Stimulated activated naive CD8-positive, alpha-beta T cell treated with anti-CD3 and anti-CD28 coated beads, Interleukin-15, Interleukin-2, amounts not matched to agents 100 U/mL and 50 U/mL, for 24 hours (primary cell): ENCODE measurements at places on chromosomes 11 and 22.
A peak's percentile ranks its signal among the peaks of the same experiment; 100 is the strongest.

DNA sequence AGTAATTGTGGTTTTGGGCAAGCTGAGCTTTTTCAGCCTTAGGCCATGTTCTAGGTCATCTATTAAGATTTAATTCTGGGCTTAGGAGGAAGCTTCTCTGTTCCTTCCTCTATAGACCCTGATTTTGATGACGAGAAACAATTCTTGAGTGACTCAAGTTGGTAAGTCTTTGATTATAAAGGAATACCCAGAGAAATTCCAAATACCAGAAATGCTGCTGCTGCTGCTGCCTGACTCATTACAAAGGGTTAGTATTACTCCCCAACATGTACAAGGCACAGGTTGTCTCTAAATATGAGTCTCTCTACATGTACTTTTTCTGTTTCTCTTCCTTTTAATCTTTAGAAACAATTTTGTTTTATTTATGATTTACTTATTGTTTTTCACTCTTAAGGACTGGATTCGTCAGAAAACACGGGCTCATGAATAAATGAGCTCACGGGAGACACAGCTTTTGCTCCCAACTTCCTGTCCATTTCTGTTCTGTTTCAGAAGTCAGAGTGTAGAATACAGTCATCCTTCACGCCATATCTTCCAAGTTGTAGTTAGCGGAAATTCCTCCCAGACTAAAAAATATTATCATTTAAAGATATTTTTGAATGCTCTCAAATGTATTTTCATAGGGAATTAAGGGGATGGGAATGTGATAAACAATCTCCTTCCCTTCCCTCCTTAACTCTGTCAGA, 31.8 kb upstream of the RBMXL2 start:
- no peak for DNase-seq

GRCh38 chr11:14612694-14613093, 30.9 kb upstream of the PDE3B start:
- DNase-seq: no peak

DNA sequence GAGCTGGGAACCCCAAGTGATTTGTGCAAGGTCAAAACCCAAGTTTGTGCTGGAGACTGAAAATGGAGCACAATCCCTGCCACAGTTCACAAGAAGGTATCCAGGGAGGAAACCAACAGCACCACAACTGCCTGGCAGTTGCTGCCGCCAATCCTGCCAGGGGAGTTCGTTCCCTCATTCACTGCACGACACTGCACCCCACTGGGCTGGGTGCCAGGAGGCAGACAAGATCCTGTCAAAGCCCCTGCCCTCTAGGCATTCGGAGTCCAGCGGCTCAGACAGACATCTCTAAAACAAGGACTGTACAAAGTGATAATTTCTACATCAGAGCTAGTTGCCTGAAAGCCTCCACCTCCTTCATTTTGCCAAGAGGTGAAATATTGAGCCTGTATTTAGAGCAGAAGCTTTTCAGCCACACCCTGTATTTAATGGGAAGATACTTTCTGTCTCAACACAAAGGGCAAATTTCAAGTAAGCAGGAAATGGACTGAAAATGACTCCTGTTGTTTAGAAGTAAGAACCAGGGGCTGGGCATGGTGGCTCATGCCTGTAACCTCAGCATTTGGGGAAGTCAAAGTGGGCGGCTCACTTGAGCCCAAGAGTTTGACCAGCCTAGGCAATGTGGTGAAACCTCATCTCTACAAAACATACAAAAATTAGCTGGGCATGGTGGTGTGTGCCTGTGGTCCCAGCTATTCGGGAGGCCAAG, 277.4 kb upstream of the NARS2 start:
- DNase-seq: no peak

GRCh38 chr22:47914481-47915097, 1152.1 kb downstream of the TBC1D22A start:
- no peak for DNase-seq

GRCh38 chr22:32122899-32123298, 36.2 kb downstream of the C22orf42 start:
- DNase-seq: no peak

DNA sequence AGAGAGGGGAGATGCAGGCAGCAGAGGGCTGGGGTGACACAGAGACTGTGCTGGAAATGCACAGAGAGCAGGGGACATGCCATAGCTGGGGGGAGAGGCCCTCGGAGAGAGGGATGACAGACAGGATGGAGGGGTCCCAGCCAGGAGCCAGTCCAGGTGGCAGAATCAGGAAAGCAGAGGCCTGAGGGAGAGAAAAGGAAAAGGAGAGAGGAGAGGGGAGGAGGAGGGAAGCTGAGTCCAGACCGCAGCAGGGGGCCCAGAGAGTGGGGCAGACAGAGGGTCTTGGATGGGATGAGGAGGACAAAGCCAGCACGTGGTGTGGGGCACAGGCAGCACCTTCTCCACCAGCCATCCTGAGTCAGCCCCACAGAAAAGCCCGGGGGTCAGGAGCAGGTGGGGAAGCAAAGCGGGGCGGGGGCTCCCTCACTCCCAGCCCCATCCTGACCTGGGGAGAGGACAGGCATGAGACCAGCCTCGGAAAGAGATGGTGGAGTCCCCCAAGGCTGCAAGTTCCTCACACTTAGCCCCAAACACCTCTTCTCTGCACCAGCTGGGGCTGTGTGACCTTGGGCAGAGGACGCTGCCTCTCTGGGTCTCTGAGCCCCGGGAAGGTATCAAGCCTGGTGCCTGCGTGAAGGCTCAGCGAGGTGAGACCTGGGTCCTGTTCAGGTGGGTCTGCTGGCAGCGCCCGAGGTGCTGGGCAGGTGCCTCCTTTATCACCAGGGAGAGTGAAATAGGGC, 48.0 kb downstream of the IGLL1 start:
- no peak for DNase-seq

- no peak for DNase-seq
Measured at GRCh38 chr11:68467201-68467834, 6.8 kb downstream of the PPP6R3 start.

GRCh38 chr22:39663751-39664150, 93.2 kb downstream of the CACNA1I start:
- DNase-seq: no peak

DNA sequence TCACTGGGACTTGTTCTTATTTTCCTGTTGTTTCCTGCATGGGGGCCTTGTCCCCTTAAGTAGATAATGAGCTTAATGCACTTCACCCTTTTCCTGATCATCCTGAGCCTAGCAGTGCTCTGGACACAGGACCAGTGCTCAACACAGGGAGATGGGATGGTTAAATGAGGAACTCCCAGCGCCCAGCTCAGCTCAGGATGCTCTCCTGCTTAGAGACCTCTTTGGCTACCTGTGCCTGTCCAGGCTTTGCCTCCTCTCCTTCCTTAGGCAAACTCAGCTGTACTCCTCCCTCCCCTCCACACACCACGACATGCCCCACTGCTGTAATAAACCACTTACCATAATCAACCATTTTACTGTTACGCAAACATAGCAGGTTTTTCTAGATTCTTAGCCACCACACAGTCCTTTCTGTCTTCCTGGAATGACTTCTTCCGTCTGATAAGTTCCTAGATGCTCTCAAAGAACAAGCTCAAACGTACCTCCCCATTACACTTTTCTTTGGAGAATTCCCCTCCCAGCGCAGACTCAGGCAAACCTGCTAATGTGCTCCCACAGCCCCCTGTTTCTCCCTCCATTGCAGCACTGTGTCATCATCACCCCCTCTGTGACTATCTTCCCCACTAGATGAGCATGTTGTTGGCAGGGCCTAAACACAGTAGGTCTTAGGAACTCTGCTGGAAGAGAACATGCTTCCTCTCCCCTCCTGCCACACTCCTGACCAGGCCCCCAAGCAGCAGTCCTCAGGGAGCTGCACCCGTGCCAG, 113.6 kb downstream of the MICAL2 start:
- DNase-seq: no peak

DNA sequence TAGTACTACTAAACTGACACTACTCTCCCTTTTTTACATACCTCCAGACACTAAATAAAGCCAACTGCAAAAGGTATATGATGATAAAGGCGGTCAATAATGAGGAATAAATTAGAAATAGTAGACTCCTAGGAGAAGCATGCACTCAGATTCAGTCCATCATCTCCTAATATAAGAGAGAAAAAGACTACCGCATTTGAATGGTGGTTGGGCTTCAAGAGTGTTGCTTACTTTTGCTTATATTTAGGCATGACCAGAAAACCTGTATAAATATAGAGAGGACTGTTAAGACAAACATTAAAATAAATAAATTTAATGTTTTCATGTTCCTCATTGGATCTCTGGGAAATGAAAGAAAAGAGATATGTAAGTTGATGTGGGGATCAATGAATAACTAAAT, 1137.0 kb downstream of the FAM181B start:
- no peak for DNase-seq

DNA sequence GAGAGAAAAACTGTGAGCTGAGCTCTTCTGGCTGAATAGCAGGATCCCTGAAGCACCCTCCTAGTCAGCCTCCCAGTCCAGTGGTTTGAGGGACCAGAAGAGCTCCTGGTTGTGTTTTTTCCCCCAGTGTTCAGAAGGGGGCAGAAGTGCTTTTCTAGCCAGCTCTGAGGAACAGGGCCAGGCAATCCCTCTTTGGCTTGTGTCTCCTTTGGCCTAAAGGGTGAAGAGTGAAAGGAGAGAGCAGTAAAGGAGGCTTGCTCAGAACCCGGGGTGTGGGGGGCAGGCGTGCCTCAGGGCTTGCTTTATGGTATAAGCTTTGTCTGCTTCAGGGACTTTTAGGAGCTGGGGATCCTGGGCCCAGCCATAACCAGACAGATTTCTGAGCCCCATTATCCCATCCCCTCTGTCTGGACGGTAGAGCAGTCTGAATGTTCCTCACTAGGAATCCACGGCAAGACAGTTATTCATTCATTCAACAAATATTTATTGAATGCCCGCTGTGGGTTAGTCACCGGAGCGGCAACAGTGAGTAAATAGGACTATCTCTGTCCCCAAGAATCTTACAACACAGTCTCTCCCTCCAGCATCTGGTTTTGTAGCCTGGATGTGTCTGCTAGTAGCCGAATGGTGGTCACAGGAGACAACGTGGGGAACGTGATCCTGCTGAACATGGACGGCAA, 14.5 kb downstream of the ACP2 start:
- no peak for DNase-seq

- DNase-seq: no peak
Measured at GRCh38 chr11:16418428-16419097, 62.2 kb upstream of the SOX6 start.

GRCh38 chr22:45336971-45337431, 27.3 kb downstream of the FAM118A start:
- DNase-seq: no peak

GRCh38 chr11:104154296-104154695, 9.7 kb downstream of the PDGFD start:
- no peak for DNase-seq

GRCh38 chr11:3144296-3145205, 20.6 kb downstream of the OSBPL5 start:
- no peak for DNase-seq

GRCh38 chr11:128686745-128687177, 7.1 kb upstream of the FLI1 start:
- peak; percentile 66 for DNase-seq

DNA sequence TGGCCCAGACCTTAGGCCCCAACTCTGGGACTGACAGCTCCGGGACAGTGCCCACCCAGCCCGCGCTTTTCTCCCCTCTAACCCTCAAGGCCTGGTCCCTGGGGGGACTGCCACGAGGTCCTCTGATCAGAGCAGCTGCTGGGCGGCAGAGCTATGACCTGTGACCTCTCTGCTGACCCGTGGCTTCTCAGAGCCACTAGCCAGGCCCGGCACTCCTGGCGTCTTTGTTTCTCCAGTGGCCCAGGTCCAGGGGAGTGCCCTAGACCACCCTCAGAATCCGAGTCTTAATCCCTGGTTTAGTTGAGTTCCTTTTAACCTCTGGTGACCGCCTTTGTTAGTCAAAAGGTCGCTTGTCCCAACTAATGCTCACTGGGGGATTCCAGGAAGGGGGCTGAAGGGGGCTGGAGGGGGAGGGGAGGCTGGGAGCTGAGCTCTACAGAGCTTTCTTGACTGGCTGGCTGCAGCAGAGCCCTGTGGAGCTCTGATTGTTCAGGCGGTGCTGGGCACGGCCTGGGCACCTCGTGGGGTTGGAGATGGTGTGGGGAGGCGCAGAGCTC, 1.2 kb downstream of the FBLN1 start:
- DNase-seq: no peak

- no peak for DNase-seq
Measured at GRCh38 chr22:47990481-47990880, 1228.0 kb downstream of the TBC1D22A start.

- no peak for DNase-seq
Measured at GRCh38 chr11:36475192-36475591, 34.9 kb downstream of the TRAF6 start.

DNA sequence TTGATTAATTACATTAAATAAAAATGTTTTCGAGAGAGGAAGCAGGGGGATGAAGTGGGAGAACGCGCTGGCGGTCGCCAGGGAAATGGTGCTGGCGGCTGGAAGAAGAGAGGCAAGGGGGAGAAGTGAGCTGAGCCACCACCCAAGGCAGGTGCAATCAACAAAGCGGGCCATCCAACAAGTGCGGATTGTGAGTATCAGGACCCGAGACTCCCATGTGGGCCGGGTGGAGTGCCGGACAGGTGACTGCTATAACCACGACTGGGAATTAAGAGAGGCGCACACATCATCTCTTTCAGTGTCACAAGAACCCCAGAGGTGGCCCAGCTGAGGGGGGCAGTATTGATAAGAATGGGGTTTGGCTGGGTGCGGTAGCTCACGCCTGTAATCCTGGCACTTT, 41.2 kb upstream of the ATXN10 start:
- DNase-seq: no peak

DNA sequence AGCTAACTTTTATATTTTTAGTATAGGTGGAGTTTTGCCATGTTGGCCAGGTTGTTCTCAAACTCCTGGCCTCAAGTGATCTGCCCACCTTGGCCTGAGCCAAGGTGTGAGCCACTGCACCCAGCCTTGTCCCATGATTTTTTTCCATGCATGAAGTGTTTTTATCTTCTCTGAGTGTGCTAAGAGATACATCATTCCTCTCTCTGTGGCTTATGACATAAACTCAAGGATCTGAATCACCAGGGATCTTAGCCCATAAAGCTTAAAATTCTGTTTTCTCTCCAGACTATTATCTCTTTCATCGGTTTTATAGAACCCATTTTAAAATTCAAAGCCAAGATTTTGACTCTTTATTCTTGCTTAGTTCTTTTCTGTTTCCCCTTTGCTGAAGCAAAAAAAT, 48.4 kb upstream of the C11orf58 start:
- no peak for DNase-seq
